NCI-H1436 treated with DMSO at 0.1 percent for 48 hours (cell line): ENCODE measurements at places on chromosomes 4 and X.

- DNase-seq: no peak
Measured at GRCh38 chr4:105808750-105809041, 86.6 kb upstream of the NPNT start.

GRCh38 chr4:13540446-13541175, 3.7 kb downstream of the NKX3-2 start:
- DNase-seq: no peak

DNA sequence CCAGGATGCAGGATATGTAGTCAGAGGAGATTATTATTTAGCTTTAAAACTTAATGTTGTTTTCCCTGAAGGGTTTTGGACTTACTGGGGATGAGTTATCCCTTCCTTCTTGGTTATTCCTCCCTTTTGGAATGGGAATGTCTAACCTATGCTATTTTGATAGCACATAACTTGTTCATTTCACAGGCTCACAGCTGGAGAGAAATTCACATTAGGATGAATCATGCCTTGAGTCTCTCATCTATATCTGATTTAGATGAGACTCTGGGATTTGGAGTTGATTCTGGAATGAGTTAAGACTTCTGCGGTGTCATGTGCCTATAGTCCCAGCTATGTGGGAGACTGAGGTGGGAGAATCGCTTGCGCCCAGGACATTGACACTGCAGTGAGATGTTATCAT, 81.1 kb downstream of the ATP11C start:
- no peak for DNase-seq

DNA sequence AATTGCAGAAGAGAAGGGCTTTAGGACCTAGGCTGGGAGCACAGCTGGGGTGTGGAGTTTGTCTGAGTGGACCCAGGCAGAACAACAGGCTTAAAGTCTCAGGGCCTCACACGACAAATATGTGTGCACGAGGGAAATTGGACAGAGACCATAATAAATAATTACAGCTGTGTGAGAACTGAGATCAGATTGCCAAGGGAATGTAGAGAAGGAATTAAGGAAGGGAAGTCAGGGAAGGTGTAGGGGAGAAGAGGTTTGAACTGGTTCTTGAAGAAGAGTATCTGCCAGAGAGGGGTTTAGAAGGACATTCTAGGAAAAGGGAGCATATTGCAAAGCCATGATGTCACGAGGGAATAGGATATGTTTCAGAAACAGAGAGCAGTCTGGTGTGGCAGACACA, 120.7 kb upstream of the TSPAN5 start:
- no peak for DNase-seq

GRCh38 chr4:154720123-154720522, 23.7 kb upstream of the LRAT start:
- DNase-seq: no peak
